ENCODE measurements at places on chromosomes 6 and 20.

- no peak for DNase-seq
Observed at GRCh38 chr6:142444376-142444775, 142.6 kb downstream of the ADGRG6 start.

DNA sequence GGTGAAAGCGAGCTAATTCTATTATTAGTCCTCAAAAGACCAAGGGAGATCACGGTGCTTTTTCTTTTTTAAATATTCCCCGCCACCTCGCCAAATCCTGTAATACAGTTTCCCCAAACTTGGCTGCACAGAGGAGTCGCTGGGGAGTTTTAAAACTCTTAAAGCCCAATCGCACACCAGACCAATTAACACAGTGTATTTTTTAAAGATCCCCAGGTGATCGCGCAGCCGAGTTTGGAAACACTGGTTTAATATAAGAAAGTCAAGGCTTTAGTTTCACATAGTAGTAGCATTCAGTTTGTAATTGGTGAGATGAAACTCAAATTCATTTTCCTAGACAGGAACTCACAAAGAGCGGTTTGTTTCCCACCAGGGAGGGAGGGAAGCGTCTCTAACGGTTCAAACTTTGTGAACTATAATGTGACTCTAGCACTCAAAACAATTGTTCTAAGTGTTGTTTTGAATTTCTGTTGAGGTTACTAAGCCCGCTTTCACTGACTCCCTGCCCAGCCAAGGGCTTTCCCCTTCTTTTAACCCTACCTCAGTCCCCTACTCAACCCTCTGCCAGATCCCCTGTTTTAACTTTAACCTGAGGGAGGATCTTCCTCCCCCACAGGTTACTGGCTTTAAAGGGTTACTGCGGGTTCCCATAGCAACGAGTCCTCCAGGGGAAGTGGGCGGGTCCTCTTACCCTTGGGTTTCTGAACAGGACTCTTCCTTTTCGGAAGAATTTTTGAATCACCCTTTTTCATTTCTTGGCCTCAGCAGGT is 25.7 kb upstream of the BTBD3 start:
- DNase-seq, result peak; percentile 49

DNA sequence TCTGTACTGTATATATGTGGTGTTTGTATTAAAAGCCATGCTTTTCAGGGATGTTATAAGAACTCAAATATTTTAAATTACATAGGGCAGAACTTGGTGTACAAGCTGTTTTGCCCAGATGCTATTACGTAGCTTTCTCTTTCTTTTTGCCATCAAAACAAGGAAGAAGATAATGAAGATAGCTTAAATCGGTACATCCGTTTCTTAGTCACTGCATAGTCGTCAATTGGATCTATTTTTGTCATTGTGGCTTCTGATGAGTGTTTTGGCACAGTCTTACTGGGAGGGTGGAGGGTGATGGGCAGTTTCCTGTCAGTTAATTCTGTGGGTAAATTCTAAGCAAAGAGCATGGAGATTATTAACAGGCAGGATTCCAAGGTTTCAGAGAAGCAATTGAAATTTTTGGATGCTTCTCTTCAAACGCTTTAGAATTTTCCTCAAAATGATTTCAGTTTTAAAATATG is 649.1 kb upstream of the GJE1 start:
- no peak for DNase-seq

- DNase-seq, result peak; percentile 16
Observed at GRCh38 chr20:51220293-51220706, 197.4 kb upstream of the KCNG1 start.

- no peak for DNase-seq
Observed at GRCh38 chr20:33444797-33445560, 1.4 kb upstream of the SNTA1 start.

DNA sequence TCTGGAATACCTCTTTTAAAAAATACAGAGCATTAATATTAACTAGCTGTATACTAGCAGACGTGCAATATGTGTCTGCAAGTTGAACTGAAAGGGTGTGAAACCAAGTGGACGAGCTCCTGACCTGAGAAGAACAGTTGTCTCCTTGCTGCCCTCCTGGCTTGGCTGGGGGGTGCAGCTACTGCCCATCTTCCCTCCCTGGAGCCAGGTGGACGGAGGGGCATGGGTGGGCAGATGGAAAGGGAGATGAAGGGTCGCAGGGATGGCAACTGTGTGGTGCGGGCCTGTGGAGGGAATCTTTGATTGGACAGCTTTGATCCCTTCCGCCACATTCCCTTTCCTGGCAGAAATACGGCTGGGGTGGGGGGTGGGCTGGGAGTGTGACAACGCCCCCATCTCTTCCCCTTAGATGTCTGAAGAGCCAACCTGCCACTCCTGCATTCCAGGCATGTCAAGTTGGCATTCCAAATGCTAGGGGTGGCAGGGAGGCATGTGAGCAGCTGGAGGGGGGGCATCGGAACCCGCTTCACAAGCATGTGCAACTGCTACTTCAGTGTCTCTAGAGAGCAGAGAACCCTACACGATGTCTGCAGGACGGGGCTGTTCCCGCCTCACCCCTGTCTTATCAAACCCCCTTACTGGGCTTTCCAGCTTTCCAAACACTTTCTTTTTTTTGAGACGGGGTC is 37.3 kb downstream of the SRSF3 start:
- no peak for DNase-seq

GRCh38 chr6:154962753-154963152 is 32.4 kb upstream of the TIAM2 start:
- DNase-seq, result no peak

DNA sequence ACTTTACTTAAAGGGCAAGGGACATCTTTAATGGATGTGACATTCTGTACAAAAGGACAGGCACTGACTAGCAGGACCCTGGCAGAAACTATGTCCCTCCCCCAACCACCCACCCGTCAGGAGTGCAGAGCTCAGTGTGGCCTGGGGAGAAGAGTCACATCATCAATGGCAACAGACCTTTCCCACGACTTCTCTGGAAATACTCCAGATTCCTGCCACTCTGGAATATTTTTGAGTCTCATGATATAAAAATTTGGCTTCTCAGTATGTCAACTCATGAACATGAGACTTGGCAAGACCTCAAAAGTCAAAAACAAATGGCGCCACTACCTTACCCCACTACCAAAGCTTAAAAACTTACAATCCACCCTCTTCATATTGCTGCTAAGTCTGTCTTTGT is 118.3 kb downstream of the SLC23A2 start:
- DNase-seq, result no peak

DNA sequence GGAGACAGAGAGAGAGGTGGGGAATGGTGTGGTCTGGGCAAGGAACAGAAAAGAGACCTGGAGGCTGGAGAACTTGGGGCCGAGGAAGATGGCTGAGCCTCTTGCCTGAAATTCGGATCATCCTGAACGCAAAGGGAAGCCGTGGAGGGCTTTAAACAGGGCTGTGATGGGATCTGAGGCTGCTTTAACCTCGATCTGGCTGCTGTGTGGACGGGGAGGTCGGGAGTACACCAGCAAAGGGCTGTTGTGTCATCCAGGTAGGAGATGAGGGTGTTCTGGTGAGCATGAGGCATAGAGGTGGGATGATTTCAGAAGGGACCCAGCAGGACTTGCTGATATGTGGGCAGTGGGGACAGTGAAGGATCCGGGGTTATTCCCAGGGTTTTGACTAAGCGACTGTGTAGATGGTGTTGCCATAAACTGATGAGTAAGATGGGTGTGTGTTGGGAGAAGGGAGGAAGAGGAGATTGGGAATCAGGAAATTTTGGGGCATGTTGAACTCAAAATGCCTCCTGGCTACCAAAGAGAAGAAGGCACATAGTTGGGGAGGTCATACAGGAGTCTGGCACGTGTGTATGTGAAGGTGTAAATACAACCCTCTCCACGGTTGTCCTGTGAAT is 158.5 kb downstream of the NFATC2 start:
- DNase-seq, result no peak

DNA sequence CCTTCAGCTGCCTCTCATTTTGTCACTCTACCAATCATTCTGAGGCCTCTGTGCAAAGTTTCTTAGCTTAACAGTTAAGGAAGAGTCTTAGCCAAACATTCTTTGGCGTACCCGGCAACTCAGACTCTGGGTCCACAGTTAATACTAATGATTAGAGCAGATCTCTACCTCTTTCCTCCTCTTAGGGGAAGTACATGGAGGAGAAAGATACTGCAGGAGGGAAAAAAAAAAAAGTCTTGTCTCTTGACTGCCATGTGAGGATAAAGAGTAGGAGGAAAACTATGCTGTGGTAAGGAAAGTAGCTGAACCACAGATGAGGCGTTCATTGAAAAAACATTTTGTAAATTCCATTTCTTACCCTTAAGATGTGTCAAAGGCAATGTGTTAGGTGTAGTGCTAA is 44.0 kb upstream of the MARCKS start:
- no peak for DNase-seq

GRCh38 chr20:652615-653109 is 338 bp downstream of the SRXN1 start:
- DNase-seq, result no peak

DNA sequence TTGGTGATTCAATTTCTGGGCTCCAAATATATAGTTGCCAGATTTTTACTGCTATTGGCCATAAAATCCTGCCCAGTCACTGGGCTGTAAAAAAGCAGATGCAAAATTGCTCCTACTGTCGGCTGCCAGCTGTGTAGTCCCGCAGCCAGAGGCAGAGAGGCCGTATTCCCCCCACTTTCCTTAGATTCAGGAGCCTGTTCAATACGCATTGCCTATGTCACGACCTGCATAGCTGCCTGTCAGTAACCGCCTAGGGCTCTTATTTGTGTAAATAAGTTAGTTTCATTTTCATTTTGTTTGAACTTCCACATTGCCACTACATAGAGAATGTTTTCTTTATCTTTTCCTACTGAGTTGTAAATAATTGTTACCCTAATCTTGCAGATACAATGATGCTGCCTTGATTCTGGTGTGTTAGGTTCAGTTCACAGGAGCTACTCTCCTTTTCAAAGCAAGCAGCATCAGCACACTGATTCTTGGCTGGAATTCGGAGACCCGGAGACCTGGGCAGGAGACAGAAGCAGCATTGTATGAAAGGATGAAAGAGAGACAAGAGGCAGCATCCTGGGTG is 46.0 kb upstream of the UST start:
- DNase-seq, result no peak

- no peak for DNase-seq
Observed at GRCh38 chr20:18613553-18613952, 25.7 kb downstream of the DTD1 start.

DNA sequence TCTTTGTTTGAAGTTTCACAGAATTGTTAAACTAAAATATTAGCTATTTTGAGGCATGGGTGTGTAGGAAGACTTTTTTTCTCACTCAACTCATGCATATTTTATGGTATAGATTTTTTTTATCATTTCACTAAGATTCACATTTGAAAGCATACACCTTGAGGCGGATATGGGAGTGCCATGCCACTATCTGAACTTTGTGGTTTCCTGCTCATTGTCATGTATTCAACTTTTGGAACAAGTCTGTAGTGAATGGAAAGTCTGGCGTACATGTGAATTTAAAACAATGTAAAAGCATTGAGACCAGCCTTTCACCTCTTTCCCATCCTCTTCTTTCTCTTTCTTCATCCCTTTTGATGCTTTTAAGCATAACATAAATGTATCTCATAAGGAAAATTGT is 147.9 kb downstream of the TPBG start:
- DNase-seq, result no peak

GRCh38 chr20:10217721-10218410 is 764 bp upstream of the SNAP25 start:
- DNase-seq, result peak; percentile 32

- DNase-seq, result no peak
Observed at GRCh38 chr20:54162378-54163009, 11.3 kb downstream of the CYP24A1 start.

DNA sequence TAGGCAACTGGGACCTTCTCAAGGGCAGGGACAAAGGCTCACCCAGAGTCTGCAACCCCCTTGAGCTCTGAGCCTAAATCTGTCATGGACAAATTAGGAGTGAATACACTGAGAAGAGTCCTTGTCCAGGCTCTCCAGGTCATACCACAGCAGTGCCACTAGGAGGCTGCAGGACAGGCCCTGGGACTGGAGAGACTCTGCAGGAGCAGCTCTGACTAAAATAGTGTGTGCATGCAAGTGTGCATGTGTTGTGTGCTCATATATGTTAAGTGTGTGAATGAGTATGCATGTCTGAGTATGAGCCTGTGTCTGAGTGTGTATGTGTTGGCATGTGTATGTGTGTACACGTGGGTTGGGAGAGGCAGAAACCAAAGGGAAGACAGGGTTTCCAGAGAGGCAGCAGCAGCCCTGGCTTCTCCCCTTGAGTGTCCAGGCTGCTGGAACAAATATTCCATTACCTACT is 27.1 kb downstream of the MRPL14 start:
- no peak for DNase-seq

DNA sequence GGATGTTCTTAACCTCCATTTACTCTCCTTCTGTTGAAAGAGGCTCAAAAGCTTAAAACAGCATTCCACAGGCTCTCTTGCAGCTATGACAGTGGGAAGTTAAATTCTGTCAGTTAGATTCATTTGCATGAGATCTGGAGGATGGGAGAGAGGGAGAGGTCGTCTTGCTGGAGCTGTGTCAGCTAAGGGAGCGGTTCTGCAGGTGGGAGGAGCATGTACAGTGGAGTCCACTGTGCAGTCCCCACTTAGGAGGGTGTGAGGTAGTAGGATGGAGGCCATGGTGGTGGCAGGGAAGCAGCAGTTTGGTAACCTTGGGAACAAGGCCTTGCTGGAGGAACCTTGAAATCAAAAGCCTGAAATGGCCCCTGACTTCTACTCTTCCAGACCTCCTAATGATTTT is 12.0 kb upstream of the B4GALT5 start:
- no peak for DNase-seq

GRCh38 chr20:50663095-50663821 is 28.1 kb downstream of the RIPOR3 start:
- no peak for DNase-seq

- no peak for DNase-seq
Observed at GRCh38 chr6:3965071-3965718, 113.7 kb downstream of the FAM217A start.

GRCh38 chr20:35972462-35972861 is 4.1 kb downstream of the CNBD2 start:
- no peak for DNase-seq

- no peak for DNase-seq
Observed at GRCh38 chr6:123715006-123715863, 78.5 kb upstream of the TRDN start.

DNA sequence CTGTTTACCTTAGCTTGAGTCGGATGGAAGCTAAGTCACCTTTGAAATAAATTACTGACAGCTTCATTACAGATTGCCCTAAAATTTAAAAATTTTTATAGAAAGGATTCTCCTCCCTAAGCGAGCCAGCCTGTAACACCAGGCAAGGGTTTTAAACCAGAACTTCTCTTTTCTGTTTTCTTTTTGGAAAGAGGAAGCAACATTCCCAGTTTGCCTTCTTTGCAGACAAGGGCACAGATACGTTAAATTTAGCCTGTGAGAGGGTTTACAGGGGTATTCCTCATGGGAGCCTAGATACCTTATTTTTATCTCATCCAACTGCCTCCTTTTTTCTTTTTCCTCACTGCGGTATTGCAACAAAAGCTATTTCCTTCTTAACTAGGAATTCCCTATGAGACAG is 45.0 kb downstream of the GNAS start:
- DNase-seq, result no peak

GRCh38 chr6:35328108-35328723 is 14.1 kb upstream of the PPARD start:
- DNase-seq, result no peak

GRCh38 chr6:45965007-45965406 is 50.7 kb downstream of the CLIC5 start:
- DNase-seq, result no peak
